Activated CD4-positive, alpha-beta T cell treated with anti-CD3 and anti-CD28 coated beads, Interleukin-2, amount 10 ng/mL, durations not matched to agents 24 days and 14 days (primary cell): ENCODE measurements at places on chromosomes 6 and 20. TPM values are rescaled to one million over a fixed set of nuclear protein-coding genes. Genes with fewer than 3 reads are reported as not detected.

DNA sequence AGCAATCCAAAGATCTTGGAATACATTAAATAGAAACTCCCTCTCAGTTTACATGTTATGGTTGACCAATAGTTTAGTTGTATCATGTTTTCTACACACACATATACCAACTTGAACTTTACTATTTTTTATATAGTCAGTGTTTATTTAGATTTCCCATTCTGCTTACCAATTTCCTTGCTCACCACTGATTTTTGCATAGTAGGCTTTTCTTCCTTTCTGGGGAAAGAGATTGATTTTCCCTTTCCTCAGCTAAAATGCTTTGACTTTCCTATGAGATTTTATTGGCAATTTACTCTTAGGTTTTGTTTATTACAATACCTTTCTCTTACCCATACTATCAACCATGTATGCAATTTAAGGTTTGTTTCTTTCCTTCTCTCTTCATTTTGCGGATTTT, 665.6 kb downstream of the PTPRT start:
- no peak for DNase-seq
- no peak overlapping the region for H3K27ac ChIP-seq
- no peaks in the 10 kb centered on the region for H3K36me3 ChIP-seq
- no peak overlapping the region for H3K4me3 ChIP-seq

DNA sequence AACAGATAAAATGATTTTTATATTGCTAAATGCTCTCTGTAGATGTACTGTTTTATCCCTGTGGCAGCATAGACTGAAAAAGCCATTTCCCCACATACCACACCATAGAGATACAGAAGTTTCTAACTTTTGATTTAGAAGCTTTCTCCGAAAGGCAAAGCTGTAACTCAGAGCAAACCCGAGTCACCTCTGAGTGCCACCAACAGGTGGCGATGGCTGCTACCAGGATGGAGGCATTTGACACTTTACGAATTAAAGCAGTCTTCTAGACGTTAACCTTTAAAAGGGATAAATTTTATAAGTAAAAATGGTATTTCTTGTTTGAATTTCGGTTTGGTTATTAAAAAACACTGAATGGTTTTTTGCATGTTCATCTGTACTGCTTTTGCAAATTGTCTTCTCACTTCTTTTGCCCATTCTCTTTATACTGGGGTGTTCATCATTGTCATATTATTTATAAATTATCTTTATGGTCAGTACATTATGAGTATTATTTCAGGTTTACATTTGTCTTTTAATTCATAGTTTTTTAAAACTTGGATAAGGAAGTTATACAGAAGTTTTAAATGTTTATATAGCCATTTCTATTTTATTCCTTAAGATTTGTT, 201.0 kb upstream of the CEP162 start:
- no peaks in the 10 kb centered on the region for H3K4me1 ChIP-seq
- H3K27me3 ChIP-seq, result peaks cover 2% of the 10 kb centered on the region
- H3K4me3 ChIP-seq, result no peak overlapping the region
- DNase-seq, result peak; percentile 64
- H3K36me3 ChIP-seq, result no peaks in the 10 kb centered on the region

- peaks cover 22% of the 10 kb centered on the region for H3K4me1 ChIP-seq
- H3K4me3 ChIP-seq, result no peak overlapping the region
- peaks cover 5% of the 10 kb centered on the region for H3K36me3 ChIP-seq
- no peaks in the 10 kb centered on the region for H3K27me3 ChIP-seq
- no peak for DNase-seq
- H3K27ac ChIP-seq, result no peak overlapping the region
Observed at GRCh38 chr6:53536561-53536960, 8.3 kb downstream of the GCLC start.

DNA sequence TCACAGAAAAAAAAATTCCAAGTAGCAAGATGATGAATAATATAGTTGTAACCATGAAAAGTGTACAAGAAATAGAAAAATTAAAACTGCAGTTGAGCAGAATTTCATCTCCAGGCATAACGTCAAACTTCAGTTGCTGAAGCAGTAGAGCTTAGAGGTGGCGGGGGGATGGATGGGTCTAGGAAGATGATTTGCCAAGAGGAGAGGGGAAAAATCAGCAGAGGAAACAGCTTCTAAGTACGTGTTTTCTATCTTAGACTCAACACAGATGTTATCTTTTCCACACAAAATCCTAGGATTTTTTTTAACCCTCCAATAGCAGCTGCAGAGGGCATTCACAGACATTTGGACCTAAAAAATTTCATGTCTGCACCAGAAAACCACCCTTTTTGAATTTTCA, 136.0 kb downstream of the OPN5 start:
- H3K27me3 ChIP-seq, result no peaks in the 10 kb centered on the region
- H3K4me3 ChIP-seq, result no peak overlapping the region
- DNase-seq, result no peak
- no peaks in the 10 kb centered on the region for H3K36me3 ChIP-seq
- H3K27ac ChIP-seq, result no peak overlapping the region

Gene KCNK16
- total RNA-seq, result not detected in 2 replicates

Gene BEND6
- total RNA-seq, result not detected in 2 replicates
